ENCODE measurements at places on chromosomes 3 and 15.

- DNase-seq = no peak
Measured at GRCh38 chr3:46337911-46338310, 16.0 kb upstream of the CCR2 start.

GRCh38 chr3:61861410-61861809, 300.0 kb downstream of the PTPRG start:
- DNase-seq = no peak

DNA sequence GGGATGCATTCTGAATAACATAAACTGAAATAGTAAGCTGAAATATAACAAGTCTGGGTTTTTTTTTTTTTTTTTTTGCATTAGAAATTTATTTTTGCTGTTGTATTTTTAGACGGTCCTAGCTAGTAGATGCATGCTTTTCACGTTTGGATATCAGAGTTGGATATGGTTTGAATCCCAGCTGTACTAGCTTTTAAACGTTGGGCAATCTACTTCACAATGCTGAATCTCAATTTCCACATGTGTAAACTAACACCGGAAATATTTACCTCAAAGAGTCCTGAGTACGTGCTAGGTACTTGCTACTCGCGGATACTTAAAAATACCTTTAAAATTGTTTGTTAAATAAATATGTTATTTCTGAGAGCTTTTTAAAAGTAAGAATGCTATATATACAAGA, 139.8 kb downstream of the BBX start:
- DNase-seq = no peak

GRCh38 chr3:69740103-69741021, 1.1 kb downstream of the MITF start:
- DNase-seq = no peak

DNA sequence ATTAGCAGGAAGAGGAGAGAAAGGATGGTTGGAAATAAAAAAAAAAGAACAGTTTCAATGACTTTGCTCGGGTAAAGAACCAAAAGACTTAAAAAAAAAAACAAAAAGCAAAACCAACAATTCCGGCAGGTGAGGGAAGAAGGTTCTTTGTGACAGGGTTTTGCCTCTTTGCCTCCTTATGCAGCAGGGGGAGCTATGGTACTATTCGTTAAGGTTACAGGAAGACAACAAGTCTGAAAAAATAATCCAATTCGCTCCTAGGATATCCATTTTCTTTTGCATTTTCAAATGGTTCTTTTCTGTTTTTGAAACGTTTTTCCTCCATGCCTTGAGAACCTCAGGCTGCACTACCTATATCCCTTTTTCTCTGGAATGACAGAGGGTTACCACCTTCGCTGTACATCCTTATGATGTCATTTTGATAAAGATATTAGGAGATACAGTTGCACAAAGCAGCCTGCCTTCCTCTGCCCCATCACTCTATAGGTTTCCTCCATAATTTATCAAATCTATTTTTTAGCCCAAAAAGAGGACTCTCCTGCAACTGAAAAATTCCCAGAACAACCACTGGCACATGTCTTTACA, 55.0 kb downstream of the CFAP20DC start:
- DNase-seq = peak; percentile 83

DNA sequence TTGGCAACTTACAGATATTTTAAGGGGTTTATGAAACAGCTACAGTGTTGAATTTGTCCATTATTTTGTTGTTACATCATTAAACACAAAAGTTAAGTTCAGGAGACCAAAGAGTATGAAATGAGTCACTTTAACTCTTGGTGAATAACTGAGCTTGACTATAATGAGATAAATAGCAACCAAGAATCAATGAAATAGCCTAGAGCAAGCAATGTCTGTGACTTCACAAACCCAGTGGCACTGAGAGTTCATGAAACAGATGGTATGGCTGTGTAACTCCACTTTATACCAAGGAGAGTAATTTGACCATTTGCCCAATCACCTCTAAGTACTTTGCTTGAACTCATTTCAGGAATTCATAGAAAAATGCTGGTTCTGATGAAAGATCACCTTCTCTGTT, 169.6 kb upstream of the GADL1 start:
- DNase-seq = peak; percentile 46

DNA sequence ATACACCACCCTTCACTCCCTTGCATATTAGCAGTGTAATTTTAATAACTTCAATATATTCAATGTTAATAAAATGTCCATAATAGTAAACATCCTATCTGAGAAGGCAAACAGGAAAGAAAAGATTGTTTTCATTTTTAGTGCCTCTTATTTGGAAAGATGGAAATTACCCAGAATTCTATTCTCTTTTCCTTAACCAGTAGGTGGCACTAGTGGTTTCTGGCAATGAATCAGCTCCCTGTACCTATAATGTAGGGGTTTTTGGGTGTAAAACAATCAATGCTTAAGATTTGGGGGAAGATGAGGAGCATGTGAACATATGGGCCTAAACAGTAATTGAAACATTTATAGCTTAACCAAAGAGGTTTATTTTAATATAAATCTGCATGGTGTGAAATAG, 5.7 kb upstream of the SEMA6D start:
- DNase-seq = peak; percentile 75

- DNase-seq = no peak
Measured at GRCh38 chr3:53792866-53793265, 53.4 kb downstream of the CHDH start.

GRCh38 chr3:112639455-112640225, 1.3 kb downstream of the CCDC80 start:
- DNase-seq = no peak

GRCh38 chr3:114452256-114452655, 158.4 kb downstream of the TIGIT start:
- DNase-seq = peak; percentile 16

GRCh38 chr3:37015642-37016041, 22.3 kb downstream of the MLH1 start:
- no peak for DNase-seq

DNA sequence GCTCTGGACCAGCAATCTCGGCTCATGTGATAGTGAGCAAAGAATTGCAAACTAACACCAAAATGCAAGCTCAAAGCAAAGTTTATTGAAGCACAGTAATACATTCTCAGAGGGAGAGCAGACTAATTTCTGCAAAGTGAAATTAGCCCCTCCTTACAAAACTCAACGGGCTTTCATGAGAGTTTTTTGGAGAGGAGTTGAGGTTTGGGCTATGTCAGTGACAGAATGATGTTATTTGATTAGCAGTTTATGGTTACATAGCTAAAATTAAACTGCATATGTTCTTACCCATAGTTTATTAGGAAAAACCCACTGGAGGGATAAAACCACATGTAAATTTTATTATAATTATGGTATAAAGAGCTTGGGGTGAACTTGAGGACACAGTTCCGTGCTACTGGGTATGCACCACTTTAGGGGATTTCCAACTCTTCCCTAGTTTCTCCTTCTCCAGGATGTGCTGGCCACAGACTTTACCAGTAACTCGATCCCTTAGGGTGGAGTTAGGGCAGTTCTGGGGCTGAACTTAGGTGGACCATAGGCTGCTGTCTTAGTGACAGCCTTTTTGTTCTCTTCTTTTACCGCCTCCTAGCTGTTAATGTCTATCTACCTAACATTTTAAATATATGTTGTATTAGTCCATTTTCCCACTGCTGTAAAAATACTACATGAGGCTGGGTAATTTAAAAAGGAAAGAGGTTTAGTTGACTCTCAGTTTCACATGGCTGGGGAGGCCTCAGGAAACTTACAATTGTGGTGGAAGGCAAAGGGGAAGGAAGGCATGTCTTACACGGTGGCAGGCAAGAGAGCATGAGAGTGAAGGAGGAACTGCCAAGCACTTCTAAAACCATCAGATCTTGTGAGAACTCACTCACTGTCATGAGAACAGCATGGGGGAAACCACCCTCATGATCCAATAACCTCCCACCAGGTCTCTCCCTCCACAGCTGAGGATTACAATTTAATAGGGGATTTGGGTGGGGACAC, 8.9 kb upstream of the AADACL2 start:
- DNase-seq = peak; percentile 20

GRCh38 chr3:10950476-10951294, 41.9 kb upstream of the SLC6A1 start:
- DNase-seq = peak; percentile 12

- no peak for DNase-seq
Measured at GRCh38 chr3:43394041-43394554, 107.8 kb downstream of the SNRK start.

- DNase-seq = peak; percentile 89
Measured at GRCh38 chr3:158801696-158802408, at the start of gene MFSD1. Gene MFSD1, plus strand, starts transcription at chr3:158802054. Its CDS starts 99 bp downstream, at chr3:158802153.

DNA sequence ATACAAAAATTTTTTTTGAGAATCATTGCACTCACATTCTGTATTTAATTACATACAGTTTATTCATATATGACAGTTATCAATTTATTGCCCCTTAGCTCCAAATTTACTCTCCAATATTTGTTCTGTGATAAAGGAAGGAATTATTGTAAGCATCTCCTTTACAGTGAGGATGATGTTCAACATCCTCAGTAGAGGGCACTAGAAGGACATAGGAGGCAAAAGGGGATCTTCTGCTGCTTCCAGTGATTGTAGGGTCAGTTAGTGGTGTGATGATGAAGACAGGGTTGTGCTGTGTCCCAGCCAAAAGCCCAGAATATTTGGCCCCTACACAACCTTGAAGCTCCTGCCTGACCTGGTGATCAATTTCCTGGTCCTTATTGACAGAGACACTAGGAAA, 89.9 kb upstream of the DCBLD2 start:
- DNase-seq = no peak

DNA sequence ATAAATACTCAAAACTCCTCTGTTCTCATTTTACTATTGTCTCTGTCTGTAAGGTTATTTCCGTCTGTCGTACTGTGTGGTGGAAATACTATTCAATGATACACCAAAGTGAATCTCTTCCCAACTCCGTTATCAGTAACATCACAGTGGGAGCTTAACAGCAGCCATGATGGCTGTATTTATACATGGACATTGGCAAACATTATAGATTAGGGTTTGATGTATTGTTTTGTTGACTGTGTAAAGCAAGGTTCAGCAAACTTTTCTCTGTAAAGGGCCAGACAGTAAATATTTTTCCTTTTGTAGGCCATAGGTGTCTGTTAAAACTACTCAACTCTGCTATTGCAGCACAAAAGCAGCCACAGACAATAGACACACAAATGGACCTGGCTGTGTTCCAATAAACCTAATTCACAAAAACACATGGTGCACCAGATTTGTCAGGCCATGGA, 23.2 kb downstream of the LIPC start:
- peak; percentile 93 for DNase-seq

DNA sequence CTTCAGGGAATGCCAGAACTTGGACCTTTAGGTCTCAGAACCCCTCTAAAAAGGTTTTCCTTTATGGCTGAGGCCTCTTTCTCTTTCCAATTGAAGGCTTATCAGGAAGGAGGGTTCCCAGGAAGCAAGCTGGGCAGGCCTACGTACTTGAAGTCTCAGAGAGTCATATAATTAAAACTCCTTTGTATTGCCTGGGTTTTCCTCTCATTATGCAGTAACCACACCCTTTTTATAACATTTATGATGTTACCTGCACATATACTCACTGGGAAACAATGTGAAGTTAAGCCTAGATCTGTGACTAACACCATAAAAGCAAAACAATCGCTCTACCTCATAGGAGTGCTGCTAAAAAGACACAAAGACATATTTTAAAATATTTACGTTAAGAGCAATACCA, 27.3 kb downstream of the SERP1 start:
- DNase-seq = peak; percentile 7

GRCh38 chr3:9214185-9214584, 35.3 kb downstream of the SRGAP3 start:
- no peak for DNase-seq

GRCh38 chr15:36905908-36906307, 194.4 kb downstream of the MEIS2 start:
- DNase-seq = peak; percentile 57

DNA sequence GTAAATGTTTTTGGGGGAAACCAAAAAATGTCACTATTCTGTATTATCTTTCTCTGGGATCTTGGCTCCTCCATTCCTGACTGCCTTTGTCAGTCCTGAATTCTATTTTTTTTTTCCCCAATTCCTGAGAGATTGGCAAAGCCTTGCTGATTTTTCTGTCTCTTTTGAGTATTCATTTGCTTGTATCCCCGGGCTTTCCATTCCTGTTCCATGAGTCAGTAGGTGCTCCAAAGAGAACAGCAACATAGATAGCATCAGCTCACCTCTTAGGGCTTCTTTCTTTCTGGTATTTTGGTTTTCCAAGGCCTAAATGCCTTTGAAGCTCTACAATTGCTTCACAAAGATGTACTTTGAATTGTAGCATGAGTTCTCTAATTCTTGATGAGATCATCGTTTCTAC, 271.7 kb upstream of the LRRC3B start:
- no peak for DNase-seq

DNA sequence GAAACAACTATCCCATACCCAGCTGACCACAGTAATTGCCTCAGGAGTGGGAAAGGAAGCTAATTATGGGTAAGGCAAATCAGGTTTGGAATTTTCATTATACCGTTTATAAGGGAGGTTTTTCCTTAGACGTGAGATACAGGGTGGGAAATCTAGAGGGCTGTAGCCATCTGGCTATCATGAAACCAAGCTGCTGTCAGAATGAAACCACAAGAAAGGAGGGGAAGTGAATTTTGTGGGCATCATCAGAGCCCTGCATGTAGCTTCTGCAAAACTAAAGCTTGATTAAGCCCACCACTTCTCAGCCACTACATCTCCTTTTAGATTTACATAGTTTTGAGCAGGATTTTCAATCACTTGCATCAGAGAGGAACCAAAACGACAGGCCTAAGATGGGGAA, 893.5 kb downstream of the TUSC7 start:
- no peak for DNase-seq

GRCh38 chr3:109117939-109118338, at the start of gene MORC1:
Gene MORC1, minus strand, starts transcription at chr3:109118134. Its CDS starts 75 bp downstream, at chr3:109118059.
- no peak for DNase-seq

DNA sequence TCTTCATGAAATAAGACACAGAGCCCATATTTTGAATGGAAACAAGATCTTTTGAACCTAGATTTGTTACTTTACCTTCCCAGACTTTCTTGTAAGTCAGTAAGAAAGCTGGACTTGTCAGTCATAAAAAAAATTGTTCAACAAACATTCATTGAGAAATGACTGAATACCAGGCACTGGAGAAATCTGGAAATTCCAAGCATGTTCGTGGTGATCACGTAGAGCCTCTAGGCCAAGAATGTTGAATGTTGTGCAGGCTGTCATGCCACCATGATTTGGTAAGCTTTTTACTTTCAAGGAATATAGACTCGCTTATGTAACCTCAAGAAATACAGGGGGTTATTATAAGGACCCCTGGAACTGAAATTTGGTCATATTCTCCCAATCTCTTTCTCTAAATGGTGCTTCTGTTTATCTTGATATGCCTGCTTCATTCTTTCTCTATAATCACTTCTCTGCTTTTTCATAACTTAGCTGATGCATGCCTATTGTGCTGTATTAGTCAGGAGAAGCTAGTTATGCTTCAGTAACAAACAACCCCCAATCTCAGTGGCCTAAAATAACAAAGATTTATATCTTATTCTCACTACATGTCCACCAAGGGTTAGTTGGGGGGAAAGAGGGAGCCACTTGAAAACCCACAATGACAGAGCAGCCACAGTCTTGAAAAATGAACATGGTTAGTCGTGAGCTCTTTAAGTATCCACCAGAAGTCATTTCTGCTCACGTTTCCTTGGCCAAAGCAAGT, 3.4 kb upstream of the TPM1 start:
- no peak for DNase-seq

GRCh38 chr3:72077473-72078259, 292.7 kb upstream of the PROK2 start:
- DNase-seq = peak; percentile 10
